Non-pigmented ciliary epithelial cell (primary cell): ENCODE measurements at places on chromosomes 4 and X.

DNA sequence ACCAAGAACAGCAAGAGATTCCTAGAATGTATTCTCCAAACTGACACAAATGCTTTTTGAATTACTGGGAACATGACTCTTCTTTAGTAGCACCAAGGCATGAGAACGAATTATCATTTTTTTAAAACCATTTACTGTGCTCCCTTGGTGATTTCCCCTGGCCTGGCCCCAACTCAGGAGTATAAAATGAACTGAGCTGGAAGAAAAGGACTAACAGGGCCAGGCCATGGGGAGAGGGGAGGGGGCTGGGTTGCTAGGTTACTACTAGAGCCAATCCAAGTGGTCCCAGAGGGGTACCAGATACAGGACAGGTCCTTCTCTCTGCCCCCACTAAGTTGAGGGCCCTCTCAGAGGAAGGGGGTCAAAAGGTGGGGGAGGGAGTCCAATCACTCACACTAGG lies 23.1 kb downstream of the SASH3 start:
- DNase-seq: no peak

GRCh38 chrX:129831091-129831885 lies 12.4 kb downstream of the ZDHHC9 start:
- DNase-seq: no peak

- DNase-seq: no peak
These were observed 164.0 kb downstream of the PRKX start for GRCh38 chrX:3549411-3549911.

DNA sequence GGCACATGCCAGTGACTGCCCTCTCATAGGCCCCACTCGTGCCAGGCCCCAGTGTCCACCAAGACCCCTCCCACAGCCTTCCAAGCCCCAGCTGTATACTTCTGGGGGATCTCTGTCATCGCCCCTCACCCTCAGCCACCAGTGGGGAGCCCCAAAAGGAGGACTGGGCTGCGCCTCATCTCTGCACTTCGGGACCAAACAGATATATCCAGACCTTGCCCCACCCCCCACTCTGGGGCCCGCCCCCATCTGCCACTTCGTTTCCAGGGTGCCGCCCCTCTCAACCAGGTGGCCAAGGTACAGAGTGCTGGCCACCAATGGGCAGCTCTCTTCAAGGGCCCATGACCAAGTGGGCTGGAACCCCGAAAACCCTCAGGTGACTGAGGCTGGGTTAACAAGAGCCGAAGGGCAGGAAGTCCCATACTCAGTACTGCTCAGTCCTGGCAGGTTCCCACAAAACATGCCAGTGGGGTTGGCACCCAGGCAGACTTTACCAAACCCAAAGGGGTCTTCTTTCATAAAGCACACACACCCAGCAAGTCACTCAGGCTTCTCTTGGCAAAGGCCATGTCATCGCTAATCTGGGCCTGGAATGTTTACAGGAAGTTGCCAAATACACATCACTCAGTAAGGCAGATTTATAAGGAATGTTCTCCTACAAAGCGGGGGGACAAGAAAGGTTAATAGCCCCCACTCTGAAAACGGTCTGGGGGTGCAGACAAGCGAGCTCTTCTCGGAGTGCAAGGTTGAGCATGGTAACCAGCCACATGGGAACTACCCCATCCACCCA lies 4.4 kb downstream of the ZFYVE28 start:
- no peak for DNase-seq

GRCh38 chrX:139720136-139720535 lies 12.2 kb upstream of the MCF2 start:
- no peak for DNase-seq

DNA sequence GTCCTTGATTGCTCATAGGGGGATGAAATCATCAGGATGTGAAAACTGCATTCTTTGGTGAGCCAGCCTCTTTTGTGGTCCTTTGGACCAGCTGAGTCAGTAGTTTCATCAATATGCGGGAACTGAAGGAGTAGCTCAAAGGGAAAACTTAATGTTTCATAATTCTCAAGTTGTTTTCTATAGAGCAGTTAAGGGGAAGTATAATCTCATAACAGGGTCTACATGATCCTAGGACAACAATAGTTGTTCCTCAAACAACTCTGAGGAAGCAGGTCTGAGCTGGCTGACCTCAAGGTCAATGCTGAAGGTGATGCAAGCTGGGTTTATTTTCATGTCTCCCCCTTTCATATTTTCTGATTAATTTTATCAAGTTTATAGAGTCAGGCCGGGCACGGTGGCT lies 36.1 kb upstream of the IRF2 start:
- DNase-seq: no peak

DNA sequence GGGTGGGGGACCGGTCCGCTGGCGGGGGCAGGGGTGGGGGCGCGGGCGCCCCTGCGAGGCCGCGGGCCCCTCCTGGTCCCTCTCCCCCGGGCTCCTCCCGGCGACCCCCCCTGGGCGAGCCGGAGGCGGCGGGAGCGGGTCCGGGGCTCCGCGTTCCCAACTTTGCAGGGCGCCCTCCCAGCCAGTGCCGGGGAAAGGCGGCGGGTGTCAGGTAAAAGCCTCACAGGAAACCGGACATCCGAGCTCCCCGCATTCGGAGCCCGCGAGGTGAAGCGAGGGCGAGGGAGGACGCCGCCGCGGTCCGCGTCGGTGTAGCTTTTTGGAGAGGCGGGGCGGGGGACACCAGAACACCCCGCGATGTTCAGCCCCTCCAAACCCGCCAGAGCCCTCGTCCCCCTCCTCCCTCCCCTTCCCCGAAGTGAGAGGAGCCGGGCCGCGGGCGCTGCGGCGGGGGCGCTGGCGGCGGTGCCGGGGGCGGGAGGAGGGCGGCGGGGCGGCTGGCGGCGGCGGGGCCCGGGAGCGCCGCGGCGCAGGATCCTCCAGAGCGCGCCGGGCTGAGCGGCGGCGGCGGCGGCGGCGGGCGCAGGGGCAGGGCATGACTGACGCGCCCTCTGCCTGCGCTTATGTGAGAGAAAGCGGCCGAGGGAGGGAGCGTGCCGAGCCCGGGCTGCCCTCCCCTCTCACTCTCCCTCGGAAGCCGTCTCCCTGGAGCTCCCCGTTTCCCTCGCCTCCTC lies at the start of gene VEGFC:
TSS of gene VEGFC (minus strand) at position 597 of the 734 bp plus-strand sequence. CDS start 611 bp downstream, outside the sequence.
- no peak for DNase-seq

GRCh38 chr4:119682099-119682498 lies 53.5 kb upstream of the PDE5A start:
- no peak for DNase-seq

- DNase-seq: no peak
These were observed 192.4 kb upstream of the EDNRA start for GRCh38 chr4:147288512-147288911.

GRCh38 chr4:84957514-84958420 lies 8.7 kb downstream of the WDFY3 start:
- DNase-seq: no peak
